ENCODE measurements at places on chromosomes 2 and 18.

DNA sequence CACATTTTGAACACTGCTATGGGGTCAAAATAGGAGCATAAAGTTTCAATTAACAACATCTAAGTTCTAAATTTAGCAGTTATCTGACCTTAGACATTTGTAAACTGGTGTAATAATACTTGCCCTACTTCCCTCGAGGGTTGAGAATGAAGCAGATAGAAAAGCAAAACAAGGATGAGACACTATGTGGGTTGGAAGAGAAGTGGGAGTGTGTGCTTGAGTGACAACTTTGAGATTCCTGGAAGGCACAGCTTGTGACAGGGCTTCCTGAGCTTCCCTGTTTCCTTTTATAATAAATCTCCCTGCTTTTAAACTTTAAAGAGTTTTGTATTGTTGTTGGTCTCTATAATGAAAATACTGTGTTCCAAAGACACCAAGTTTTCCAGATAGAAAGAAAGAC lies 128.6 kb upstream of the CHST9 start:
- no peak overlapping the region for H3K4me3 ChIP-seq
- H3K27me3 ChIP-seq: no peaks in the 10 kb centered on the region
- H3K27ac ChIP-seq: no peak overlapping the region
- H3K36me3 ChIP-seq: peaks cover 1% of the 10 kb centered on the region
- DNase-seq: no peak
- H3K4me1 ChIP-seq: no peaks in the 10 kb centered on the region

DNA sequence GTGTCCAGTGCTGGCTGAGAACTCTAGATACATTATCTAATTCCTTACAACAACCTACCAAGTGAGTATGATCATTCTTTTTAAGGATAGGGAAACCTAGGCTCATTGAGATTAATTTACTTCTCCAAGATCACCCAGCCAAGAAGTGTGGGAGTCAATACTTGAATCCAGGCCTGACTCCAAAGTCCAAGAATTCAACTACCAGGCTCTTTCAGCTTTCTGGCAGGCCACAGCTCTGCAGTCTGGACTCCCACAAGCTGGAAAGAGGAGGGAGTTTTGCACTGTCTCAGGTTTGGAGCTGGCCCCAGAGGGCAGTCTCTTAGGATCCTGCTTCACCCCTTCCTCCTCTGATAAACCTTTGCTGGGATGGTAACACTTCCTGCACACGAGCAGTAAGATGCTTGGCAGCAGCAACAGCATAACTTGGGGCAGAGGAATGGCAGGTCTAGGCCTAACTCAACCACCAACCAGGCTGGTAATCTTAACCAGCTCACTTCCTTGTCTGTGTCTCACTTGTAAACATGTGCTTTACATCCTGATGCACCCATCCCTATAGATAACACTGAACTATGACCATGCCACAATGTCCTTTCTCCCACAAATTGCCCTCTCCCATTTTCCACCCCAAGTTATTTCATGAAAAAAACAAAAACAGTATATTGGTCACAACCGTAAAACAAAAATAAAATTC lies 111.1 kb upstream of the ACAA2 start:
- H3K27ac ChIP-seq: no peak overlapping the region
- peaks cover 13% of the 10 kb centered on the region for H3K4me1 ChIP-seq
- no peaks in the 10 kb centered on the region for H3K27me3 ChIP-seq

DNA sequence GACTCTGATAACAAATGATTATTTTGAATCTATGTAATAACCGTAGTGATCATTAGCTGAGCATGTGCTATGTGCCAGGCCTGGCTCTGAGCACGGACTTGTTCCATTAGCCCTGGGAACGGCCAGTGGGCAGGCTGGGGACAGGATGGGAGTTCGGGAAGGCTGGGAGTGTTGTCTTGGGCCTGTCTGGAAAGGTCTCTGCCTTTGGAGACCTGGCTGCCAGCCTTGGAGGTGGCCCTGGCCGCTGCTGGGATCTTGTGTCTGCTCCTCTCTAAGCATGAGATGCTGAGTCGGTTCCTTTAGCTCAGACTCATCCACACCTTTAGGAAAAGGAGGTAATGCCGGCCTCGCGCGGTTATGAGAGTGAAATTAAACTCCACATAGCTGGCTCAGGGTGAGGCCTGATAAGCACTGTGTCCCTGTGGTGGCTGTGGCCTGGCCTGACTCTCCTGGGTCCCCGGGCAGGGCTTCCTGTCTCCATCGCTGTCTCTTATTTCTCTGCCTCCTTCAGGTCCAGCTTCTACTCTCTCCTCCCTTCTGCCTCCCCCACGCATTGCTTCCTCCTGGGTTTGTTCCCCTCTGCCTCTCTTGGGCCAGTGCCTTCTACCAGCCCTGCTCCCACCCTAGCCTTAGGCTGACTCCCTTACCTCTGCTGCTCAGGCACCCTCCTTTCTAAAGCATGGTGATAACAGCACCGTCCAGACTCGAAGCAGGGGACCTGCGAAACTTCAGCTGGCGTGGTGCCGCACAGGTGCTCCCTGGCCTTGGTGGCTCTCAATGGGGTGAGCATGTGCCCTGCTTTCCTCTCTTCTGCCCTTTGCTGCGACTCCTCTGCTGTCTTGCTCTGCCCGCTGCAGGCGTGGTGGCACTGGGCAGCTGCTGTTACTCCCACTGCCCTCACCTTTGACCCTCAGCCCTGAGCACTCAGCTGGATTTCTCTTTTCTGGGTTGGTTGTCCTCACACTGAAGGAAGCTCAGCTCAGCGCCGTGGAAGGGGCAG lies 41.8 kb downstream of the NCK2 start:
- H3K4me3 ChIP-seq: no peak overlapping the region
- no peak overlapping the region for H3K27ac ChIP-seq
- H3K4me1 ChIP-seq: peaks cover 26% of the 10 kb centered on the region
- no peaks in the 10 kb centered on the region for H3K36me3 ChIP-seq
- H3K27me3 ChIP-seq: no peaks in the 10 kb centered on the region
- no peak for DNase-seq

DNA sequence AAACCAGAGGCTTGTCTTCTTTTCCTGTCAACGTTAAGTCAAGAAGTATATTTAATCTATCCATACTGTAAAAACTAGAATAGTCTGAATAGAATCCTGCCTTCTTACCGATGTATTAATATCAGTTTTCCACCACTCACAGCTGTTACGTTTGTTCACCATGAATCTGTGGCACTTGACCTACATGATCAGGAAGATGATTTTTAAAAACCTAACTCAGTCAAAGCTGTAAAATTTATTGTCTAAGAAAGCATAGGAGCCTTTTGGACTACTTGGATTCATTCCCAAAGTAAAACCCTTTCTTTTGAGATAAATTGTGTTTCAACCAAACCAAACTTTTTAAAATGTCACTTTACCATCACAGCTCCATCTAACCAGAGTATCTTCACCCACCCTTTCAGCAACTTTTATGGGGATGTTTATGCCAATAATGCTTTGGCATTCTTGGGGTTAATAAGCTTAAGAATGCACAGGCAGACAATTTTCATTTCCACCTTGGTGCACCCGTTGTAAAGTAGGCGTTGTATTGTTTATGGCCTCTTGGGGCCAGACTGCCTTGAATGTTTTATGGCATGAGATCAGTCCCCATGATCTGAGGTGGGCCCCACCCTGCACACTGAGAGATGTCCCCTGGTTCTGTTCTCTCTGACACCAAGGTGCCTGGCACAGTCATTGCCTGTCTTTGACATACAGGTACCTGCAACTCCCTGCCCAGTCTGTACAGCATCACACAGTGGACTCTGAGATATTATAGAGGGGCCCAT lies 176.2 kb upstream of the EPAS1 start:
- H3K4me3 ChIP-seq: no peak overlapping the region
- no peak for DNase-seq
- H3K27me3 ChIP-seq: no peaks in the 10 kb centered on the region
- no peaks in the 10 kb centered on the region for H3K36me3 ChIP-seq

DNA sequence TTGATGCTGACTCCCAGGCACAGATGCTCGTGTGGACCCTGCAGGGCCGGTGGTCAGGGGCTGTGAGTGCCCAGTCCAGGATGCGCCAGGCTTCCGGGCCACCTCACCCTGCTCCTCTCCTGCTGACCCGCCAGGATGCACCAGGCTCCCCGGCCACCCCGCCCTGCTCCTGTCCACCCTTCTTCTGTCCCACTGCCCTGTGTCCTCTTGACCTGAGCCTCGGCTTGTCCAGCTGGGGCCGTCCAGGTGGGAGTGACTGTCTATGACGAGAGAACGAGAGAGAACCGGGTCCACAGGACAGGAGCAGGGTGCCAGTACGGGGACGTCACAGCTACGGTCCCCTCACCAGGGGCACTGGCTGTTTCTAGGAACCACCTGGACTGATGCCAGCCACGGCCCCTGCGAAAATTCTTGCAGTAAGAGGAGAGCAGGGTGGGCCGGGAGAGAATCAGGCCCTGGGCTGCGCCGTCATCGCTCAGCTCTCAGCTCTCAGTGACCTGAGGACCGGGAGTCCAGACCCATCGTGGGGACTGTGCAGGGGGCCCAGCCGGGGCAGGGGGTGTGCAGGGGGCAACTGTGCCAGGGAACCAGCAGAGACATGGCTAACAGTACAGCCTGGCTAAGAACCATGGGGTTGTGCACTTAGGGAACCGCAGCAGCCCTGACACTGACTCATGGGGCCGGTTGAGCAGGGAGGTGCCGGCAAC lies 12.9 kb upstream of the NFATC1 start:
- DNase-seq: no peak
- no peaks in the 10 kb centered on the region for H3K4me1 ChIP-seq
- H3K27ac ChIP-seq: no peak overlapping the region
- peaks cover 11% of the 10 kb centered on the region for H3K36me3 ChIP-seq
- H3K27me3 ChIP-seq: peaks cover 10% of the 10 kb centered on the region

DNA sequence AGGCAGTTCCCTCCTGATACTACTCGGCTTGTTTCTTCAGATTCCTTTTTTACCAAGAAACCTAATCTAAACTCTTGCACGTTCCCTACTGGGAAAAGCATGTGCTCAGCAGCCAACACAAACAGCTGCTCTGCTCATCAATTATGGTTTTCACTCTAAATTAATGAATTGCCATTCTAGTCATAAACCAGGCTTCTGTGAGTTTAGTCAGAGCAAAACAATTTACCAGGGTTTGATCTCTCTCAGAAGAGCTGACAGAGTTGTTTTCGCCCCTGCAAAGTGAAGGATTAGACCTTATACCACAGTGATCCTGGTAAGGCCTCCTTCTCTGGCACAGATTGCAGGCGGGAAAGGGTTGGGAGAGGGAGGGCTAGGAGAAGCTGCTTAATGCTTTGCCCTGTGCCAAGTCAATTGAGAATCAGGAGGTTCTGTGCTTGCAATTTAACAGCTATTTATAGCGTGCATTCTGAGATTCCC lies 57.2 kb downstream of the REEP1 start:
- H3K4me1 ChIP-seq: peaks cover 29% of the 10 kb centered on the region
- no peaks in the 10 kb centered on the region for H3K36me3 ChIP-seq
- H3K4me3 ChIP-seq: no peak overlapping the region
- H3K27me3 ChIP-seq: peaks cover 21% of the 10 kb centered on the region

GRCh38 chr2:220493871-220494525 lies 866.6 kb downstream of the SLC4A3 start:
- no peaks in the 10 kb centered on the region for H3K36me3 ChIP-seq
- H3K4me3 ChIP-seq: no peak overlapping the region
- no peak overlapping the region for H3K27ac ChIP-seq

- no peak for DNase-seq
- no peak overlapping the region for H3K27ac ChIP-seq
- H3K27me3 ChIP-seq: no peaks in the 10 kb centered on the region
- peaks cover 8% of the 10 kb centered on the region for H3K4me1 ChIP-seq
Measured at GRCh38 chr18:34467058-34467457, 242.3 kb upstream of the NOL4 start.

GRCh38 chr2:127270663-127271062 lies 23.3 kb downstream of the ERCC3 start:
- DNase-seq: no peak
- peaks cover 67% of the 10 kb centered on the region for H3K36me3 ChIP-seq

- no peak overlapping the region for H3K27ac ChIP-seq
- no peak for DNase-seq
- no peak overlapping the region for H3K4me3 ChIP-seq
- peaks cover 3% of the 10 kb centered on the region for H3K4me1 ChIP-seq
- no peaks in the 10 kb centered on the region for H3K36me3 ChIP-seq
Measured at GRCh38 chr18:78875016-78875777, 104.4 kb upstream of the SALL3 start.

DNA sequence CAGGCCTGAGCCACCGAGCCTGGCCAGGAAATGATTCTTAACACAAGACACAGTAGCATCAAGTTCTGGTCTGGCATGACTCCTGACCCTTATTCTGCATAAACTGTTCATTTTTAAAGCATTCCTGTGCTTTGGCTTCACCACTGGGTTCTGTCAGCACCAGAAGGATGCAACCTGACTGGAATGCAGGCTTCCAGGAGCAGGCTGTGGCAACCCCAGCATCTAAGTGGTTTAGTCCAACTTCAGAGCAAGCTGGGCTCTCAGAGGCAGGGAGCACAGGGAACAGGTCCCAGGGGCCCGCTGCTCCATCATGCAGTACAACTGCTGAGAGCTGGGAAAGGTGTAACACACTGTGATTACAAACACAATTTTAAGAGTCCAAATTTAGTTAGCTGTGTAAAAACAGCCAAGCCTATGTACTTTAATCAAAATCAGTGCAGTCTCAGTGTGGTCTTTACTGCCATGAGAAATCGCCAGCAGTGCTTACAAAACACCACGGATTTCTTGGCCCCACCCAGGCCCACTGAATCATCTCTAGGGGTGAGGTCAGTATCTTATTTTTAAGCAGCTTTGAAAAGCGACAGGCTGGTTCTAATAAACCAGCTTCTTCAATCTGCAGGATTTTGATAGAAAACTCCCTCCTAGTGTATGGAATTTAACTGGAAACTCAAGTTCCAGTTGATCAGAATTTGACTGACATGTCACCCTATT lies 44.4 kb upstream of the TMEM182 start:
- DNase-seq: no peak
- no peak overlapping the region for H3K4me3 ChIP-seq
- H3K27me3 ChIP-seq: no peaks in the 10 kb centered on the region
- H3K4me1 ChIP-seq: no peaks in the 10 kb centered on the region

DNA sequence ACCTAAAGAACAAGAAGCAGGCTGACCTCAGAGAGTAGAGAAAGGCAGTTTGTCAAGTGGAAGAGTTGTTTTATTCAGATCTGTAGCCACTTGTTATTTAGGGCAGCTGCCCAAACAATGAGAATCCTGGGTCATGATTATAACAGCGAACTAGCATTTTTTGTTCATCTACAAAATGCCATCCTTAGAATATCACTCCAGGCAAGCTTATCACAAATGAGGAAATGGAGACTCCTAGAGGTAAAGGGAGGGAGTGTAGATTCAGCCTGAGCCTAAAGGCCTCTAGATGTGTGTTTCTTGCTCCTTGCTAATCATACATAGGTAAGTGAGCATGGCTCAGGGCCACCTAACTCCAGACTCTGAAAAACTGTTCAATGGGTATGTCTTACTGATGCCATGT lies 126.1 kb downstream of the HNMT start:
- H3K4me1 ChIP-seq: peaks cover 35% of the 10 kb centered on the region
- no peak for DNase-seq
- no peaks in the 10 kb centered on the region for H3K36me3 ChIP-seq
- H3K4me3 ChIP-seq: no peak overlapping the region
- H3K27ac ChIP-seq: no peak overlapping the region

GRCh38 chr2:223383315-223383714 lies 218.8 kb downstream of the SCG2 start:
- no peaks in the 10 kb centered on the region for H3K4me1 ChIP-seq
- H3K27me3 ChIP-seq: no peaks in the 10 kb centered on the region
- no peaks in the 10 kb centered on the region for H3K36me3 ChIP-seq
- DNase-seq: no peak
- no peak overlapping the region for H3K27ac ChIP-seq

Data from mesothelial cell of epicardium (in vitro differentiated cells).